ENCODE measurements at places on chromosomes 2 and 18. TPM values are rescaled to one million over a fixed set of nuclear protein-coding genes. Genes with fewer than 3 reads are reported as not detected.

- DNase-seq: no peak
Observed at GRCh38 chr2:120404274-120404673, 58.3 kb downstream of the INHBB start.

DNA sequence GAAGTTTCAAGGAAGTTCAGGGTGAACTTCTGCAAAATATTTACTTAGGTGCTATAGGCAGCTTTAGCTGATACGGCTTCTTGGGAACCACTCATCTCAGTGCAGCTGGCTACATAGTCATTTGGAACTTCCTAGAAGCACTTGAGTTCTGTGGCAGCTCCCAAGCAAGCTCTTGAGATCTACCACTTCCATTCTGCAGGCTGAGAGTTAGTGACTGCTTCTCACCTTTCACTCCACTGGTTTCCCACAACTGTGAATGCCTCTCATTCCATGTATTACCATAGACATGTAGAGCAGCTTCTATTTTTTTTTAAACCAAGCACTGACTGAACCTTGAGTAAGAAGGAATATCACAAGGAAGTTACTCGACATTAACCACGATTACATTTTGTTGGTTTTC, 994.1 kb upstream of the ACVR2A start:
- DNase-seq: no peak

DNA sequence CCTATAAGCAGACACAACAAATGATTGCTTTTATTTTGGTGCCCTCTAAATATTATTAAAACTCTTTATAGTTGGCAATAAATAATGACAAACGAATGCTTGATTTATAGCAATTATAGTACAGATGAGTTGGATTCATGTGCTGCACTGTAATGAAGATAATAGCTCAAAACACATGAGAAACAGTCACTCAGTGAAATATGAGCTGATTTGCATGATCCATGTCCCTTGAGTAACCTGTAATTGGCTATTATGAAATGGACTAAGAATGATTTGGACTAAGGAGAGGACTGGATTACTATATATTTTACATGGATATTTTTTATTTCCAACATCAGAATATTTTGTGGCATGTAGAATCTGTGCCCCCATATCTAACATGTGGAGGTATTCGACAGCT, 365.6 kb upstream of the UBE2E3 start:
- no peak for DNase-seq

DNA sequence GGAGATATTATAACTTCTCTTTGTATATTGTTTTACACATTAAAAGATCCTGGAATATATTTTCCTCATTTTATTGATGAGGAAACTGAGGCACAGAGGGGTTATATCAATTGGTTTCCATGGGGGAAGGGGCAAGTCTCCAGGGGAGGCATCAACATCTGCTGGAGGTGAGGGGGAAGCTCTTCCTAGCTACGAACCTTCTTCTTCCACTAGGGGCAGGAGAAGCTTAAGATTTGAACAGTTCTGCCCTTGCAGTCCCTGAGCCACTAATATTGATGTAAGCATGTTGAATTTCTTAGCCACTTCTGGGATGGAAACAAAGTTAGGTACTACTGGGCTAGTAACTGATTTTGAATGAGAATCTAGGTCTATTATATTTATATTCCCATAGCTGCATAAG, 140.1 kb upstream of the AQP4 start:
- DNase-seq: peak; percentile 22

GRP gene
- total RNA-seq: not detected

RBM44 gene
- 1.0 TPM for total RNA-seq

C2orf15 gene
- total RNA-seq: 6.9 TPM
